ENCODE measurements at places on chromosomes 2 and 18.

GRCh38 chr2:202780514-202781021 is 91.0 kb downstream of the ICA1L start:
- DNase-seq: no peak

GRCh38 chr2:188383158-188383557 is 91.5 kb downstream of the GULP1 start:
- no peak for DNase-seq

DNA sequence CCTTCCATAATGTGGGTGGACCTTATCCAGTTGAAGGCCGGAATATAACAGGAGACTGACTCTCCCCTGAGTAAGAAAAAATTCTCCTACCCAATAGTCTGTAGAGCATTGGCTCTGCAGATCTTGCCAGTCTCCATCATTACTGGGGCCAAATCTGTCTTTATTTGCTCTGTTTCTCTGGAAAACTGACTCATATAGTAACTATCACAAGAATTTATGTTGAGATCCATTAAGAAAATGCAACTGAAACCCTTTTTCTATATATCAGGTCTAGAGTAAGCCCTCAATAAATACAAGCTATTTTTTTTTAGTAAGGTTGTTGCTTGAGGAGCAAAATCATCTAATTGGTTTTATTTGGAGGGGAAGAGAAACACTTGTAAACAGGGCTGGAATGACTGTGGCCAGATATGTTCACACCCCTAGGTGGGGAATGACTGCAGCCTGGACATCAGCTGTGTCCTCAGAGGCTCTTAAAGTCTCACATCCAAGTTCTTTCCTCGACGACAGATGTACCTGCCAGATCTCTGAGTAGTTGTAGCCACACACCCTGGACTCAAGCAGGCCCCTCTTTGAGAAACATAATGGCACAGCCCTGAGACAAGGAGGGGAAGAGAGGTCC is 339.7 kb downstream of the TNS1 start:
- no peak for DNase-seq

GRCh38 chr2:119630121-119630520 is 48.9 kb upstream of the TMEM177 start:
- DNase-seq: no peak

GRCh38 chr2:161169335-161169734 is 9.1 kb downstream of the TANK start:
- DNase-seq: no peak

DNA sequence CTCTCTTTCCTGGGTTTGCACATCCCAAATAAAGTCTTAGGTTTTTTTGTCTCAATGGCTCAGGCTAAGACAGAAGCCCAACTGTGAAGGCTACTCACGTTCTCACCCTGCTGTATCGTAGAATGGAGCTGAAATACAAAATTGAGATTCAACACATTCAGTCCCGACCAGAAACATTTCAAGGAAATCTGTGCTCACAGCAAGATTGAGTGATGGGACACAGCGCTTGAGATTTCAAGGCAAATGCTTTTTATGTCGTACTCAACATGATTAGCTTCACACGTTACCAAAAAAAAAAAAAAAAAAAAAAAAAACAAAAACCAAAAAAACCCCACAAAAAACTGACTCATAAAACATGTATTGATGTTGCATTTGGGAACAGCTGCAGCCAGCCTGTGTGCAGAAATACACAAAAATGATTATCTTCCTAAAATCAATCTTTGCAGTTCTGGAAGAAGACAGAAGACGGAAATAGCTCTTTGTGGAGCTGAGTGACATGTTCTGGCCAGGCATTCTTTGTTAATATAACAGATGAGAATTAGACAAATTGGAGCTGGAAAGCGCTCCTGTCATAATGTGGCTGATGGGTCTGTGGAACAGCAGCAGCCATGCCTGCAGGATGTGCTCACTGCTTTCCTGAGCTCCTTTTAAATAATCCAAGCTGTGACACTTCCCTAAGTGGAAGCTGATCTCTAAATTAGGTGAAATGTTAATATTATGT is 453.2 kb downstream of the LPIN1 start:
- no peak for DNase-seq

GRCh38 chr18:65704046-65704445 is 46.8 kb upstream of the CDH7 start:
- no peak for DNase-seq

GRCh38 chr2:188181067-188181838 is 110.4 kb upstream of the GULP1 start:
- DNase-seq: no peak

DNA sequence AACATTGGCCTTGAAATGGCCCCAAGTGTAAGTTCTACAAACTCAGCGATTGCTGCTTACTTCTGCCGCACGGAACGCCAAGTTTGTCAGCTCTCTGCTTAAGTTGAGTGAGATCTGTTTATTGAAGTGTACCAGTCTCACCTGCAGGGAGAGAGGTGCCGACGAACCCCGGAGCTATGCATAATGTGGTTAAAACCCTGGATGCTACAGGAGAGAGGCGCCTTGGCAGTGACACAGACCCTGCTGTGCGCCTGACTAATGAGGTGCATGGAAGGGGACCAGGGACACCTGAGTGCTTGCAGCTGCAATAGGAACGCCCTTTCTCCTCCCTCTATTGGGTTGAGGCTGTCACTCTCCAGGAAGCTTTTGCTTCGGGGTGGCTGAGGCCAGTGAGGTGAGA is 979 bp downstream of the SLC9A2 start:
- no peak for DNase-seq

Data from germinal center (tissue), 1 donor.